ENCODE measurements at places on chromosomes 11 and 22.

GRCh38 chr11:96015906-96016565 lies 92.1 kb upstream of the MTMR2 start:
- DNase-seq = no peak

GRCh38 chr11:65479184-65480145 lies 19.4 kb upstream of the MALAT1 start:
- DNase-seq = peak; percentile 86

GRCh38 chr22:40270031-40270430 lies 76.3 kb upstream of the ADSL start:
- no peak for DNase-seq

DNA sequence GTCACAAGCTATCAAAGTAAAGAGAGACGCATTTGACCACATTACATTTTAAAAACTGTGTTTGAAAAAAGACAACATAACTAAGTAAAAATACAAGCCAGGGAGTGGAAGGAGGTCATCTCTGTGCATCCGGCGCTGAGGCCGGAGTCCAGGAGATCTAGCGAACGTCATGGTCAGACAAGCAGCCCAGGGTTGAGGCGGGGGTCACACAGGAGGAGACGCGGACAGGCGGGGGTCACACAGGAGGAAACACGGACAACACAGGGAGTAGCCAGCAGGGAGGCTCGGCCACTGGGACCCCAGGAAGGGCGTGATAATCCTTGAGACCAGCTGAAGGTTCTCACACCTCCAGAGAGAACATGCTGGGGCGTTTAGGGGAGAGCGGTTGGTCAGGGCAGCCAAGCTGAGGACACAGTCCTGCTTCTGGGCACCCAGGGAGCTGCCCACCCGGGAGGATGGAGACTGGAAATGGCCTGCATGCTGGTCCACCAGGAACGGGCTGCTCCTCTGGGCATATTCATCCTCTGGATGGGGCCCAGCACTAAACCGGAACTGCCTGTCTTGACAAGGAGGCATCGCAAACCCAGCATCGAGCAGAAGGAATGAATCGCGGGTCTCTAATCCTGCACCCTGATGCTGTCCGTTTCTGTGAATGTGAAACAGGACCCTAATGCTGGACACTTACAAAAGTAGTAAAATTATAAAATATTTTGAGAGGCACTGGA lies 40.9 kb upstream of the MUC5AC start:
- no peak for DNase-seq

DNA sequence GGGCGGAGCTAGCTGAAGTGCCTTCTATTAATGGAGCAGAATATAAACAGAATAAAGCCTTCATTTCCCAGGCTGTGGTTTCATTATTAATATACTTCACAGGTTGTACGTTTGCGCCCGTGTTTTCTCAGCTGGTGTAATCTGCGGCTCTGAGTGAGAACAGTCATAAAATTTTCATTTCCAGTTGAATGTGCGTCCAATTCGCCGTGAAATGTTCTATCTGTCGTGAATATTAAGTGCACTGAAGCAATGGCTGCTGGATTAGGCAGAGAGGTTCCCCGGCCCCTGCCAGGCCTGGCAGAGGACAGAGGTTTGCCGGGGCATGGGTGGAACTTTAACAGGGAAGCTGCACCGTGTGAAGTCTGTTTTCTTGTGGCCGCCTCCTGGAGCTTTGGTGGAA lies 874.4 kb downstream of the NTM start:
- DNase-seq = no peak

DNA sequence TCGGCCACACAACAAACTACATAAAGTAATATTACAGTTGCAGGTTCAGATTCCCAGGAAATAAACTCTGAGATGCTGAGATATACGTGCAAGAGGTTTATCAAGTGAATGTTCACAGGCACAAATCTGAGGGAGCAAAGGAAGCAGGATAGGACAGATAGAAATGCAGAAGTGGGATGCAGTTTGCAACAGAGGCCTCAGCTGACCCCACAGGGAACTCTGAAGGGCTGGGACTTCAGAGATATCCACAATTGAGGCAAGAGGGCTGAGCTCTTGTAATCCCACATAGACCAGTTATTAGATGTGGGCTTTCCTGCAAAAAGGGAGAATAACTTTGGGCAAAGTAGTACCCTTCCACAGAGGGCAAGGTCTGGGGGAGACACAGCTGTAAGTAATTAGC lies 25.4 kb upstream of the ARHGAP20 start:
- no peak for DNase-seq

- DNase-seq = no peak
Measured at GRCh38 chr11:10414659-10415058, 40.4 kb upstream of the AMPD3 start.

DNA sequence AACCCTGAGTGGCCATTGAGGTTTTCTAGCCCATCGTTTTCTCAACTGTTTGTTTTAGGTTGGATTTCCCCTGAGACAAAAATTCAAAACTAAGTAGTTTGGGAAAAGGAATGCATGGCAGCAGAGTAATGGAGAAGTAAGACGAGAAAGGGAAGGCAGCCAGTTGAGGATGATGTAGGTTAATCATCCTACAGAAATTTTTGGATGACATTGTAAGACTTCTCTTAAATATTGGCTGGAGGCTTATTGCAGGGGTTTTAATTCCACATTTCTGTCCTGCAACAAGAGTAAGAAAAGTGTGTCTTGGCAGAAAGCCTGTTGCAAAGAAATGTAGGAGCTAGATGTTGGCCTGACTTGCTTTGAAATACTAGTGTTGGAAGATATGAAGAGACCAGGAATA lies 308.8 kb downstream of the LUZP2 start:
- DNase-seq = no peak

GRCh38 chr11:110901441-110901840 lies 189.2 kb upstream of the ARHGAP20 start:
- no peak for DNase-seq

- no peak for DNase-seq
Measured at GRCh38 chr11:119471329-119471728, 48.4 kb upstream of the THY1 start.

DNA sequence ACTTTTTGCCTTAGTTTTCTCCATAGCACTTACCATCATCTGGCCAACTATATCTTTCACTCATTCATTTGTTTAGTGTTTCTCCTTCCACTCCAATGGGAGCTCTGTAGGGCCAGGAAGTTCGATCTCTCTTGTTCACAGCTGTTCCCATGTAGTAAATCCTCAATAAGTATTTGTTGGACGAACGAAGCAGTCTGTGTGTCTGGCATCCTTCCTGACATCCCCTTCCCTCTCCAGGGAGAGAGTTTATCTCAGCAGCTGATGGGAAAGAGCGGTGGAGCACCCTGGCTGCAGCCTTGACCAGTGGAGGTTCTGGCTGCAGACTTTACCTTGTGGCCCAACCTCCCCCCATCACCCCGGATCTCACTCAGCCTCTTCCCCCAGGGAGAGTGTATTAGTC lies 141.7 kb downstream of the CHST1 start:
- DNase-seq = no peak

DNA sequence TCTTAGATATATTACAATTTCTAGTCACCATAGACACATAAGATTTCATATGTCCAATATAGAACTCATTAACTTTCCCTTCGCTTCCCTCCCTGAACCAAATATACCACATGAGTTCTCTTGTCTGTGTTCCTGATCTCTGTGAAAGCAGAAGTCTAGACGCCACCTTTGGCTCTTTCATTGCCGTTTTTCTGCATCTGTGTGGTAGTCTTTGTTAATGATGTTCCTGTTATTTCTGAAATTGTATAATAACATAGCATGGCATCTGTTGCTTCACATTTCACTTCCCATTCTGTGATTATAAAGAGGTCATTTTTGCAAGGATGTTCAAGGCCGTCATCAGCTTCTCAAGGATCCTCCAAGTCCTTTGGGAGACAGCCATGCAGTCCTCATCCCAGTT lies 58.5 kb downstream of the NCAM1 start:
- DNase-seq = no peak

DNA sequence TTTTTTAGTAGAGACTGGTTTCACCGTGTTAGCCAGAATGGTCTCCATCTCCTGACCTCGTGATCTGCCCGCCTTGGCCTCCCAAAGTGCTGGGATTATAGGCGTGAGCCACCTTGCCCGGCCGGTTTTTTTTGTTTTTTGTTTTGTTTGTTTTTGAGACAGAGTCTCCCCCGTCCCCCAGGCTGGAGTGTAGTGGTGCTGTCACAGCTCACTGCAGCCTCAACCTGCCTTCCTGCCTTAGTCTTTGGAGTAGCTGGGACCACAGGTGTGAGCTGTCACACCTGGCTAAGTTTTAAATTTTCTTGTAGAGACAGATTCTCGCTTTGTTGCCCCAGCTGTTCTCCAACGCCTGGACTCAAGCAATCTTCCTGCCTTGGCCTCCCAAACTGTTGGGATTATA lies 3.2 kb downstream of the PPIL2 start:
- no peak for DNase-seq

- DNase-seq = no peak
Measured at GRCh38 chr11:2234963-2235362, 35.4 kb downstream of the ASCL2 start.

GRCh38 chr22:45972889-45973253 lies 4.1 kb downstream of the WNT7B start:
- no peak for DNase-seq

- DNase-seq = no peak
Measured at GRCh38 chr11:94302776-94303175, 1.6 kb upstream of the IZUMO1R start.

DNA sequence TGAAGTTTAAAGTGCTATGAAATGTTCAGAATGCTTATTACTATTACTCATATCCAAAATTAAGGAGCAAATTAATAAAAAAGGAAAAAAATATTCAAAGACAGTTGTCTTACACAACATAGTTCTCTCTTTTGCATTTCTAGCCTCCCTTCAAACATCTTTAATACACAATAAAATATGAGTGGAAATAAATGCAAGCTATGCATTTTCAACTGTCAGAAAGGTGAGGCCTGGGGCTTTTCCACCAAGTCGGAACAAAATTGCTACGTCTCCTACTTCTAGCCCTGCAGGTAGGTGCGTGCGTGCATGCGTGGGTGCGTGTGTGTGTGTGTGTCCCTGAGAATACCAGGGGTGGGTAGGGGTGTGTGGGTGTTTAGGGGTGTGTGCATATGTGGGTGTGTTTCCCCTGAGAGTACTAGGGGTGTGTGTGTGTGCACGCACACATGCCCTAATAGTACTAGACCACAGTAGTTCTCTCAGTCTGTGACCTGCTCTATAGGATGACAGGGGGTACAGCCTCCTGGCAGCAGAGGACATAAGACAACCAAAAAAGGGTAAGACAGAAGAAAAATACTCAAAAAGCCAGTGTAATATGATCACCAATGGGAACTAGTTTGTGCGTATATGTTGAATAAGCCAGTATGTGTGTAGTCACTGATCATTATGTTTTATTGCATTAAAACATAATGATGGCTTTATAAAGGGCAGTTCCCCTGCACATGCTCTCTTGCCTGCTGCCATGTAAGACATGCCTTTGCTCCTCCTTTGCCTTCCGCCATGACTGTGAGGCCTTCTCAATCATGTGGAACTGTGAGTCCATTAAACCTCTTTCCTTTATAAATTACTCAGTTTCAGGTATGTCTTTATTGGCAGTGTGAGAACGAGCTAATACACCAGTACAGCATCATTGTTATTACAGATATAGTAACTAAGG lies 89.4 kb downstream of the FAM168A start:
- DNase-seq = no peak

GRCh38 chr11:32154275-32154674 lies 63.4 kb downstream of the RCN1 start:
- DNase-seq = peak; percentile 21

DNA sequence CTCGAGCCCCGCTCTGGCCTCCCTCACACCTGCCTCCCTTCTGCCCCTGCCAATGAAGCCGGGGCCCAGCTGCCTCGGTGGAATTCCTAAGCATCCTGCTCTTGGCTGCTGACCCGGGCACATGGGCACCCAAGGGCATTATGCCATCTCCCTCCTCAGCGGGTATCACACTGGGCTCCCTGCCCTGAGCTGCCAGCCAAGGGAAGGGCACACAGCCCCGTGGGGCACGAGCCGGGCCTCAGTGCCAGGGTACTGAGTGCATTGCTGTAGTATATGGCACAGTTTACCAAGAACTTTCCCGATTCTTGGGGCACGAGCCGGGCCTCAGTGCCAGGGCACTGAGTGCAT lies 43.8 kb upstream of the JAM3 start:
- no peak for DNase-seq

DNA sequence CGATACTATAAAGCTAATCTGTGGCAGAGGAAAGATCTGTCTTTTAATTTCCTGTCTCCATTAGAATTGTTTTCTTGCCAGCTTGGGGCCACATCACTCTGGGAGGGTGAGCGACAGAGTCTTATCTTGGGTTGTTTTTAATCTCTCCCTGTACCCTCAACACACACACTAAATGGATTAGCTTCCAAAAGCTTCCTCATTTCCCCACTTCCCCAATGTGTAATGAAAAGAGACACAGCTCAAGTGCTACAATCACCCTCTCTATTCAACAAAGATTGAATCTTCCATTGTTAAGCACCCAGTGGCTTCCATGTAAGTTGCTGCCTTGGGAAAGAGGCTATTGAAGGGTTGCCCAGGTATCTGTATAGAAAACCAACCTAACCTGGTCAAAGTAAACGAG lies 6.1 kb upstream of the ASCL3 start:
- no peak for DNase-seq

DNA sequence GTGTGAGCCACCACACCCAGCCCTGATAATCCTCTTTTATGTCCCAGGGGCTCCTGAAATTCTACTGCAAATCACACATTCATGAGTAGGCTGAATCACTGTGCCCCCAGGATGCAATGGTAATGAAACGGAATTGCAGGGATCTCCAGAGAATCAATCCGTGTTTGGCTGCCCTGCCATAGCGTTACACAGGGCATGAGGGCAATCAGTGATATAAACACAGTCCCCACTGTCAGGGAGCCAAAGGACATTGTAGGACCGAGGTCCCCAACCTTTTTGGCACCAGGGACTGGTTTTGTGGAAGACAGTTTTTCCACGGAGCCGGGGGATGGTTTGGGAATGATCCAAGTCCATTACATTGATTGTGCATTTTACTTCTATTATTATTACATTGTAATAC lies 9.0 kb upstream of the PLA2G6 start:
- no peak for DNase-seq

DNA sequence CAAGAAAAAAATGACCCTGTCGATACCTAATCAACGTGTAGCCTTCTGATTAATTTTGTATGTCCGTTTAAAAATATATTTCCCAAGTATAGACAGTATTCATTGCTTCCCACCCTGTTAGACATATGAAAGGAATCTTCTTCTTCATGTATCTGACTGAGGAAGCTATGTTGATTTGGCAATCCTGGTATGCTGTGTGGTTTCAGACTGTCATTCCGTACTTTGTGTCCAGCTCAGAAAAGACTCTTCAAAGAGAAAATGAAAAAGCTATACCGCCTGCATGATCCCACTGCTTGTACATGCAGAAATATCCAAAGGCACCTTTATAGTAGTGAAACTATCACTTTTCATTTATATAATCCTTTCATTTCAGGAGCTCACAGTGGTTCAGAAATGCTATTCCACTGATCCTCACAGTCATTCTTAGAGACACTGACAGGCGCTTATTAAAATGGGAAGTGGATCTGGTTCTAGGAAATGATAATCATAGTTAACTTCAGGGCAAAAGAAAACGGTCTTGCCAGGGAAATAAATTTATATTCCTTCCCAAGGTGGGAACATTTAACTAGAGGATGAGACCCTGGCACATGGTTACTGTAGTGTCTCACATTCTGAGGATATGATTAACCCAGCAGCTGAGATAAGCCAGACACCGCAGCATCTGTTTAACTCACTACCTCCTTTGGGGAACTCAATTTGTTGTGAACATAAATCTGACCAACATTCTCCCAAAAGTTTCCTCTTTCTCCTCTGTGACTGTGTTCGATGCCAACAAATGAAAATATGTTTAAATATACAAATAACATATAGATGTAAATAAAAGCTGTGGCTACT lies 599.2 kb upstream of the LUZP2 start:
- peak; percentile 53 for DNase-seq

- DNase-seq = no peak
Measured at GRCh38 chr22:18983120-18983651, 47.1 kb upstream of the PRODH start.

Measured in A172 (cell line).